ENCODE measurements at places on chromosomes 7 and 10.

GRCh38 chr7:91850455-91850854, 30.0 kb downstream of the MTERF1 start:
- DNase-seq = no peak

DNA sequence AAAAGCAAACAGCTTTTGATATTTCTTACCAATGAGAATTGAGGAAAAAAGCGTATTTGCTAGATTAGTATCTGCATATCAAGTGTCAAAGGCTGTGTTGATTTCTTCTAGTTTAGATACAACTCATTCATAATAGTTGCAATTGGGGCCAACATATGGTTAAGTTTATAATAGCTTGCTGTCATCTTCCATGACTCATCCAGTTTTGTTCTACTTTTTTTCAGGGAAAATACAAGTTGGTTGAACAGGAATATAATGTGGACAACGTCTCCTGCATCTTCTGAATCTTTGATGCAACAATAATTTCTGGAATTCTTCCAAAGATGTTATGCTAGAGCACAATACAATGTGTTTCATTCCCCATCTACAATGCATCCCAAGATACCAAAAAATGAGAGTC, 182.0 kb downstream of the THSD7A start:
- DNase-seq = no peak

DNA sequence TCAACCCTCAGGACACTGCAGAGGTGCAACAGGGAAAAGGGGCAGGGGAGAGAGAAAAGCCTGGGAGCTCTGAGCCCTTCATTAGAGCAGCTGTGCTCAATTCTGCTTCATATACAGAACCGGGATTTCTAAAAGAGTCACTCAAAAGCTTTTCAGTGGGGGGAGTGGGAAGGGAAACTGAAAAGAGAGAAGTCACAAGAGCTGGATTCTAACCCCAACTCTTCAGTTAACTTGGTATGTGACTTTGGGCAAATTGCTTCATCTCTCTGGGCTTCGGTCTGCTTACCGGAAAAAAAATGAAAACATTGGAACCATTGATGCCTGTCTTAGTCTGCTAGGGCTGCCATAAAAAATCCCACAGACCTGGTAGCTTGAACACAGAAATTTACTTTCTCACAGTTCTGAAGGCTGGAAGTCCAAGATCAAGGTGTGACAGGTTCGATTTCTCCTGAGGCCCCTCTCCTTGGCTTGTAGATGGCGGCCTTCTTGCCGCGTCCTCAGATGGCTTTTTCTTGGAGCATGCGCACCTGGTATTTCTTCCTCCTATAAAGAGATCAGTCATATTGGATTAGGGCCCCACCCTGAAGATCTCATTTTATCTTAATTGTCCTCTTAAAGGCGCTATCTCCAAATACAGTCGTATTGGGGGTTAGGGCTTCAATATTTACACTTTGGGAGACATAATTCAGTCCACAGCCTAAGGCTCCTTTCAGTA, 118.3 kb upstream of the KMT2E start:
- no peak for DNase-seq

- DNase-seq = no peak
These were observed 54.5 kb downstream of the COA1 start for GRCh38 chr7:43674559-43675436.

- no peak for DNase-seq
These were observed 421 bp upstream of the NODAL start for GRCh38 chr10:70441895-70442309.

DNA sequence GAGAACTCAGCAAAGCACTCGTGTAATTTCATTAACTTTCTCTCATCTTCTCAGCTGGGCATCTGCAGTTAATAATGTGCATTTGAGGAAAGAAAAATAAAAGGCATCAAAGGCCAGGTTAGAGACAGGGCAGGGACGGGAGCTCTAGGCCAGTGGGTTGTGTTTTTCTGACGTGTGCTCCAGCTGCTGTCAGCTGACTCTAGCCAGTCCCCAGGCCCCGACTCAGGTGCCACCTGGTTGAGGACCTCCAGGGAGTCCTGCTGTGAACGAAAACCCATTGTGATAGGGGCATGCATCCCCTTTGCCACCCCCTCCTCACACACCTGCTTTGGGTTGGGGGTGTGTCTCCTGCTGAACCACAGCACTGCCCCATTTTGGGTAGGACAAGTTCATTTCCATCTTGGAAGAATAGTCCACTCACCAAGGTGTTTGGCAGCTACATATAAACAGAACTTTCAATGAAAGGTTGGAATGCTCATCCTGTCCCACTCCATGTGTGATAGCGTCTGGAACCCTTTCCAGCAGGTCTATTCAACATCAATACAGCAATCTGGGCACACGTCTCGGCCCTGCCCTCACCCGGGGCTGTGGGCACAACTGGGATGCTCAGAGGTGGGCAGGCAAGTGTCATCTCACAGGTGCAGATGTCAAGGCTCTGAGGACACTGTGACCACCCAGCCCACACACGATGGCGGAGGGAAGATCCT, 146.1 kb upstream of the FAM20C start:
- no peak for DNase-seq

GRCh38 chr10:86753638-86754434, 2.6 kb upstream of the BMPR1A start:
- no peak for DNase-seq

- DNase-seq = no peak
These were observed 170.4 kb downstream of the EGFR start for GRCh38 chr7:55189146-55189766.

DNA sequence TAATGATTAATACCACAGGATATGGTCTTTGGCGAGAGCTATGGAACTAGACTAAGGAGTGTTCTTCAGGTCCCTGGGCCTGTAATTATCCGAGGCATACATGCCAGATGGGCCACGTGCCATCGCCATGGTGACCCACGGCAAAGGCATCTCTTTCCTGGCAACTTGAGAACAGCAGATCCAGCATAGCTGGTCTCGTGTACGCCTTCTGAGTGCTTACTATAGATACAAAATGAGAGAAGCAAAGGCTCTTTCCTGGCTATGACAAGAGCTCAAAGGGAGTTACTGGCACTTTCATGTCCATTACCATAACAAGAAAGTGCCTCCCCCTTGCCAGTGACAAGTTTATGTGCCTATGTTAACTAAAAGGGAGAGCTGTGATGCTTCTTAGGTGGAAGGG, 26.0 kb upstream of the GLI3 start:
- no peak for DNase-seq

- peak; percentile 86 for DNase-seq
These were observed 3.7 kb downstream of the ELOVL3 start for GRCh38 chr10:102229810-102230263.

DNA sequence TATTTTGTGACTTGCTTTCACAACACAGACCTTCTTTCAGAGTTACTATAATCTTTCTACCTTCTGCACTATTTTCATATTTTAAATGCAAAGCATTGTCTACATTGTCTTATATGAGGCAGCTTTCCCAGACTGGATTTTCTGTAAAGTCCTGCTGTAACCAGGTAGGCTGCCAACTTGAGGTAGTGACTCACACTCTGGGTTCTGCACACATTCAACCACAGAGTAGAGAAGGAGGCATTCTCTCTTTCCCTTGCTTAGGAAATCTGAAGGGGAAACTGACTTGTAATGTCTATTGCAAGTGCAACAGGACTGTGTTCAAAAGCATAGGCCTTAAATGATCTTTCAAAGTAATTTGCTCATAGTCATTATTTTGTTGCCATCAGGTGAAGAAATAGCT, 461.4 kb downstream of the GRM8 start:
- no peak for DNase-seq

GRCh38 chr7:80464211-80464610, 47.7 kb downstream of the GNAT3 start:
- DNase-seq = no peak

DNA sequence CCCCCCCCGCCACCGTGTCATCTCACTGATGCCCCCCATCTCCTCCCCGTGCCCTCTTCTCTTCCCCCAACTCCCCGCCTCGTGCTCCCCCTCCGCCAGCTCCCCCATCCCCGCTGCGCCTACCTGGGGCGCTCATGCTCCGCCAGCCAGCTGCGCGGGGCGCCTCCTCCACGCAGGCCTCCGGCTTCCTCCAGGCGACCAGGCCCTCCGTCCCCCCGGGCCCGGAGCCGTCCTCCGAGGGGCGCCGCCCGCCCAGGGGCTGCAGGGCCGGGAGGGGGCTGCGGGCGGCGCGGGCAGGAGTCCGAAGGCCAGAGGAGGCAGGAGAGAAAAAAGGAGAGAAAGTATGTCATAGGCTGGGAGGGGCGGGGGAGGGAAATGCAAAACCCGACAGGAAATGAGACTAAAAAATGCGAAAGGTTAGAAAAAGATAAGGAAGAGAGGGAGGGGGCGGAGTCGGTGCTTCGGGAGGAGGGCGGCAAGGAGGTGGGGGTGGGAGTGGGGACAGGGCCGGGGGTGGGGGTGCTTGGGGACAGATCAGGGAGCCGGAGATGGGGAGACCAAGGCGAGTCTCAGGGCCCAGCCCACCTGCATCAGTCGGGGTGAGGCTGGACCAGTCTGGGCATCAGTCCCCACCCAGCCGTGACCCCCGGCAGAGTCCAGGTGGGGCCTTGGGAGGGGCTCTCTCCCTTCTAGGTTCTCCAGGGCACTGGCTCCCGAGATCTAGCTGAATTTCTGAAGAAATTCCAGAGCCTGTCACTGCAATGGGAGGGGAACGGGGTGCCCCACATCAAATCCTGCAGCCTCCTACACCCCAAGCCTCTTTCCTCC, at the start of gene CARD11:
TSS of gene CARD11 (minus strand) at position 324 of the 828 bp plus-strand sequence. CDS start 85,361 bp downstream, outside the sequence.
- no peak for DNase-seq

DNA sequence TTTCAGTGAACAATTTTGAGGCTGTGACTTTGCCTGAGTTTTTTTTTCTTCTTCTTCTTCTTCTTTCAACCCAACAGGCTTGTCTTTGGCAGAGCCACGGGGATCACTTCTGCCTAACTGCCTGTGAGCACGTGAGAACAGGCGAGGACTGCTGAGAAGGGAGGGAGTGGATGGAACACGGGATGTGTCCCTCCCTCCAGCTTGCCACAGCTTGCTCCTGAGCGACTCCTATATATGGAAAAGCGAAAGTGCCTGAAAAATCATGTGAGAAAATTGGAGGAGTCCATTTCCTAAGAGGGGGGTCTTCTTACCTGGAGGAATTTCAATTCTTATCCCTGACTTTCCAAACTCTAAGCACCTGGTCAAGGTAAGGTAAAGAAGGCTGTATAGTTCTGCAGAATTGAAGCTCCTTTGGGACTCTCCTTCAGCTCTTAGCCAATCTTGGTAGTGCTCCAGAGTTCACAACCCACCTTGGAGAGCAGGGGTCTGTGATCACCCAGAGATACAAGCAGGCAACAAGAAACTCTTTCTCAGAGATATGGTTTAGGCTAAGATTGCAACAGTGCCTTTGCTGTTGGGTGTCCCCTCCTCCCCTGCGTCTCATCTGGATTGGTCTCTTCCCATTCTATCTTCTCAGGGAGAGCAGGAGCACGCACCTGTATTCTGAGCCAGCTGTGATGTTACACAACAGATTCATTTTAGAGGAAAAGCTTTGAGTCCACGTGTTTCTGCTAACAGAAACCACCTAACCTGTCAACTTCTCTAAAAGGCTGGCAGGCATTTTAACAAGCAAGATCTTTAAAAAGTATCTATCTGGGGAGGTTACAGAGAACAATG, at the start of gene MAT1A:
TSS of gene MAT1A (minus strand) at position 208 of the 837 bp plus-strand sequence. CDS start 235 bp downstream, outside the sequence.
- peak; percentile 26 for DNase-seq

GRCh38 chr7:144713850-144714249, 122.0 kb downstream of the TPK1 start:
- DNase-seq = no peak

DNA sequence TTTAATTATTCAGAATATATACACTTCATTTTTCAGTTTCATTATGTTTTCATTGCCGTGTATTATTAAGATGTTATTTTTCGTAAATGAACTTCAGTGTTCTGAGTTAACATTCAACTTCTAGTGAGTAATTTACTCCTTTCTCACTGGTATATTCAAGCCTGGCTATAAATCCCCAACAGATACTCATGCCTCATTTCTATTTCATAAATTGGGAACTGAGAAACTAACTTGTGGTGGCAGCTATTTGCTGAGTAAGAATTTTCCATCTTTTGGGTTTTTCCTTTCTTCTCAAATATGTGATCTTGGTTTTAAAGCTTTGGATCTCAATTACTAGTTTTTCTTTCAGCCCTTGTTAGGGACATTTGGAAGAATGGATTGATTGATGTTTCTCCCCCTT, 281.1 kb downstream of the CDK14 start:
- no peak for DNase-seq

DNA sequence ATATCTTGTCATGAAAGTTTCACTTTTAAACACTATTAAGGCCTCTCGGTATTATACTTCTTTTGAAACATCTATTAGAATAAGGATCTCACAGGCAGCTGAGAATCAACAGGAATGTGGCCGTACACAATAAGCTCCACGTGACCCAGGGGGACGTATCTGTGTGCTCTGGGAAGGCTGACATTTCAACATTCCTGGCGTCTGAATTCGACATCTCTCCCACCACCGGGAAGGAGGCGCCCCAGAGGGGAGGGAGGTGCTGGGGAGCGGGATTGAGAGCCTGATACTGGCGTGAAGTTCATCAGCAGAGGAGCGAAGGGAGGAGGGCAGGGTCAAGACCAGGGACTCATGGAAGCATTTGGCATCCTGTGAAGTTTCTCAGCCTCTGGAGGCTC, 401.3 kb downstream of the DNAJB6 start:
- peak; percentile 31 for DNase-seq

DNA sequence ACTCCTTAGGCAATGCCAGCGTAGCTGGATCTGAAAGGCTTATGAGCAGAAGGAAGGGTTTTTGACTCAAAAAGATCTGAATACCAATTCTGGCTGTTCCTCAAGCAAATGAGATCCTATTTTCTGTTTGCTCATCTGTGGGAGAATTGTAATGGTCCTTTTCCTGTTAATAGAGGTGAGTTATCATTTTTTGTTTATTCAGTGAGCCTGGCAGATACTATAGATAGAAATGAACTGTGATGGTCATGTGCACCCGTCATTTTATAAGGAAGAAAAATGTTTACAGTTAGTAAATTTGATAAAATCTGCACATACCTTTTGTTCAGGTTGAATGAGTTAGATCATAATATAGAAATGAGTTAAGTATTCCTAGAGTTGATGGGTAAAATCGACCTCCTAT, 97.7 kb downstream of the ACTR3B start:
- no peak for DNase-seq

DNA sequence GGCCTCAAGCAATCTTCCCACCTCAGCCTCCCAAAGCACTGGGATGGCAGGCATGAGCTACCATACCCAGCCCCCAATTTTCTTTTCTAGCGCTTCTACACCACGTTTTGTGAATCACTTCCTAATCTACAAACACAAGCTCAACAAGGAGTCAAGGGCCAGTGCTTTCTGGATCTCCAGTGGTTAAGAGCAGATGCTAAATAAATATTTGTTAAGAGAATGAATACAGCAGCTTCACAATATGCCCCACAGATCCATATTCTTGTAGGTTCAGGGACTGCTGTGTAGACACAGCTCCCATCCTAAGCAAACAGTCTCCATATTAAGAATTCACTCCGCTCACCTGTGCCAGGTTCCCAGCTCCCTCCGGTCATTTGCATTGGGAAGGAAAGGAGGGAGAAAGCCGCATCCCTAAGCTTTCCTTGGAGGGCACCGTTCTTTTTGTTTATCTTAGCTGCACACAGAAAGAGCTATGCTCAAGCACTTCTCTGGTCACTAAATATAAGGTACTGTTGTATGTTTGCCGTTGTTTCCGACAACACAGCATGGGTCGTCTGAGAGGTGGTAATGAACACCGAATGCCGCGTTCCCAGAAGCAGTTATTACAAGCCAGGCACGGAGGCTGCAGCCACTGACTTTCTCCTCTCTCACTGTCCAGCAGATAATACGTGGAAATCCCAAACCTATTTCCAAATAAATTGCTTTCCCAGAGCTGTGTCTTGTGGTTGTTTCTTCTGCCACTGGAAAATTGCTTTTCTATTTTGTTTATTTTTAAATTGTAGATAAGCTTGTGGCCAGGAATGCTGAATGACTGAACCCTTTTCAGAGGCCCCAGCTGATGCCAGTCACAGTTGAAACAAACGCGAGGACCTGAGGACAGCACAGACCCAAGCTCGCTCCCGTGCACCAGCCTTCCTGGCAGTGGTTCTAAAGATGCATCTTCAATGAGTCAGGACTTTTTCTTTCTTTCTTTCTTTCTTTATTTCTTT, 217.1 kb downstream of the PRPF18 start:
- no peak for DNase-seq
